NCI-H187 (cell line): ENCODE measurements at places on chromosomes 12 and 14.

DNA sequence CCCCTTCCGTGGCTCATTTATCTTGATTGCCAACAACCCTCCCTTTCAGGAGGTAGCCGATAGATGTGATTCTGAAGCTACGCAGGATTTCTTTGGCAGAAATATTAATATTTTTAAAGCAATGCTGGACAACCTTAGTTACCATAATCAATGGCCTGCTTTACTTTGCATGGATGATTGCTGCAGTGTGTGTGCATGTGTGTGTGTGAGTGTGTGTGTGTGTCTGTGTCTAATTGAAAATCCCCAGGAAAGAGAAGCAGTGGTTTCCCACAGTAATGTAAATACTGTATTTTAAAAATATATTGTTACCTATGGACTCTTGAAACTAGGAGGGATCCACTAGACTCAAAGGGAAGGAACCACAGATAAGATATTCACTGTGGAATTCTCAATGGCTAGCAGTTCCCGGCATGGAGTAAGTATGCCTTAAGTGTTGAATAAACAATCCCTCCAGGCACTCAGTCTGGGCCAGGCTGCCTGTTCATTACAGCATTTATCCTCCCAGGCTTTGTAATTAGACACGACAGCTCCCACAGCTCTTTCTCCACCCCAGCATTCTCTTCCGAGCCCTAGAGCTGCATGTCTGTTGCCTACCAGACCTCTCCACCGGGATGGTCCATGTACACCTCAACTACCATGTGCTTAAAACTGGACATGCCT, 22.5 kb upstream of the C14orf132 start:
- DNase-seq = peak; percentile 92

DNA sequence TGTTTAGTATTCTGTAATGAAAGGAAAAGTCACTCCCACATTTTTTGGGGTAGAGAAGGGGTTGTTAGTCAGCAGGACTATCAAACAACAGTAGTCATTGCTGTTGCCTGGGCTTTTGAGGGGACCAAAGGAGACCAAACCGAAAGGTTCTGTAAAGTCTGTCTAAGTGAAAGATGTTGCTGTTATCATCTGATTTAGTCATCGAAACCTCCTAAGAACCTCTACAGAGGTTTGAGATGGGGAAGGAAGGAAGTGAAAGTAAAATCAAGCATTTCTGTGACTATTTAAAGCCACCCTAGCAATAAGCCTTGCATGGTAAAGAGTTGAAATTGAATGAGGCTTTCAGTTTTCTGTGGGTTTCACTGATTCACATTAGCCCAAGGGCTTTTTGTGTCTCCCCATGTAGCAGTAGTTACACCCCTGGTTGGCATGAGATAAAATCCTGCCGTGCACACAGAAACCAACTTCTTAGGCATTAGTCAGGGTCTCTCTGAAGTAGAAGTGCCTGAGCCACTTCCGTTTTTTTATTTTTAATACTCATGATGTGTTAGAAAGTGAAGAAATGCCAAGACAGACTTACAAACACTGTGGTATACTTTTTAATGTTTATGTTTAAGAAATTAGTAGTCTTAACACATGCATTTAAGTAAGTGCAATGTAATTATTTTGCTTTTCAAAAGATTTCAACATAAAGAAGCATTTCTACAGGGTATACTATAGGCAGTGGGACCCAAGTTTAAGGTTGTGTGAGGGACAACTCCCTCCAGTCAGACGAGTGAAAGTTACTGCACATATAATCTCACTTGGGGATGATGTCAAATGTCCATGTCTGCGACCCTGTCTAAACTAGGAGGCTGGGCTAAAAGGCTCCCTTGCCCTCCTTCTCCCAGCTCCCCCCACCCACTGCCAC, 50.4 kb downstream of the DYRK2 start:
- DNase-seq = no peak

DNA sequence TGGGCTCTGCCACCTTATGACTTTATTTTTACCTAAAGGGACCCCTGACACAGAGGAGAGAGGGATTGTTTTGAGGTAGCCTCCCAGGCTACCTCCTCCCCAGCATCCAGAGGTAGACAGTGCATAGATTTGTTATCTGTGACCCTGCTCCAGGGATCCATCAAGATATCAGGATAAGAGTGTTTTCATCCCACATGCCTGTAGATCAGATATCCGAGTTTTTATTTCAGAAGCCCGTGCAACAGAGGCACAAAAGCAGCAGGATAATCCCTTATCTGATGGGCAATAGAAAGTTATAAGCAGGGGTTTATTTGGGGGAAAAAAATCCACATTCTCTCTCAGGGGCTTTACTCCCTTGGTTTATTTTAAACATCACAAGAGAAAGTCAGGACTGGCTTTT, 117.0 kb upstream of the RPH3A start:
- DNase-seq = no peak

DNA sequence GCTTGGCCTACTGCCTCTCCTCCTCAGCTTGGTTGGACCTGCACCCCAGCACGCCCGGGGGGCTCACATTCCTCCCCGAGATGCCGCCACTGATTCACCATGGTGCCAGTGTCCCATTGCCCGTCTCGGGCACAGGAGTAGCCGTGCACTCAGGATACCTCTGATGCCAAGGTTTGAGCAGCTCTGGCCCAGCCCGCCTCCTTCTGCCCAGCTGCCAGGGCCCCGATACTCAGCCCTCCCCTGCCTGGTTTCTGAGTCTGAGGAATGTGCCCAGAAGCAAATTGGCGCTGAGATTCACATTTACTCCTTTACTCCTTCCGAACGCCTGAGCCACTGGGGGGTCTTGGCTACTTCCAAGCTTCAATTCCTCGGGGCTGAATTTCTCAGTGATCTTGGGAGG, 63.5 kb downstream of the NINJ2 start:
- DNase-seq = no peak

GRCh38 chr12:57089271-57090245, 644 bp downstream of the NAB2 start:
- DNase-seq = no peak

GRCh38 chr12:16389594-16389993, 42.1 kb downstream of the MGST1 start:
- DNase-seq = no peak

DNA sequence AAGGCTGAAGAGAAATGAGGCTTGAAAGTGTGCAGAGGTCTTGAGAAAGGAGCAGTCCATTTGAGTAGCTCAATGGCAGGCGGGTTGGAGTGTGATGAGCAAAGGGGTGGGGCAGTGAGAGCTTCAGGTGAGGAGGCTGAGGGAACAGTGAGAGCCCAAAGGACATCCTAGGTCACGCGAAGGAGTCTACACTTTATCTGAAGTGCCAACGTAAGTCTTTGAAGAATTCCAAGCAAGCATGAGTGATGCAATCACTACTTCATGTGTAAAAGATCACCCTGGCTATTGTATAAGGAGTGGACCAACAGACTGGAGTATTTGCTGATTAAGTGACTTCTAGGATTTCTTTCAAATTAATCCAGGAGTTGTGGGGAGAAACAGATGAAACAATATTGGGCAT, 159.9 kb upstream of the HIF1A start:
- DNase-seq = no peak

DNA sequence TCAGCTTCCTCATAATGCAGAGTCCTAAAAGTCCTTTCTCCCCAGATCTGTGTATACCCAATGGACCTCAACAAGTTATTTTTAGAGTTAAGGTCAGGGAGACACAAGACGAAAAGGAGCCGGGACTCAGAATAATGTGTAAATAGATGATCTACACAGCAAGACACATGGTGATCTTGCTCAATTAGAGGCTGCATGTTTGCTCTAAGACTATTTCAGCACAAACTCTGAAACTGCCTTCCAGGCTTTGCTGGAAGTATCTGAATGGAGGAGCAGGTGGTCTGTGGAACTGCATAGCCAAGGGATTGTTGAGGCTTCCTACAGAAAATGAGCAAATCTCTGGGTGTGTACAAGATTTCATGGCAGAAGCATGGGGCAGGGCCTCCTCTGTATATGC, 80.8 kb downstream of the CRACR2A start:
- no peak for DNase-seq

GRCh38 chr12:99618657-99619056, 28.9 kb upstream of the GARIN6 start:
- no peak for DNase-seq

- no peak for DNase-seq
Observed at GRCh38 chr12:116657921-116658495, 79.9 kb downstream of the SPRING1 start.

DNA sequence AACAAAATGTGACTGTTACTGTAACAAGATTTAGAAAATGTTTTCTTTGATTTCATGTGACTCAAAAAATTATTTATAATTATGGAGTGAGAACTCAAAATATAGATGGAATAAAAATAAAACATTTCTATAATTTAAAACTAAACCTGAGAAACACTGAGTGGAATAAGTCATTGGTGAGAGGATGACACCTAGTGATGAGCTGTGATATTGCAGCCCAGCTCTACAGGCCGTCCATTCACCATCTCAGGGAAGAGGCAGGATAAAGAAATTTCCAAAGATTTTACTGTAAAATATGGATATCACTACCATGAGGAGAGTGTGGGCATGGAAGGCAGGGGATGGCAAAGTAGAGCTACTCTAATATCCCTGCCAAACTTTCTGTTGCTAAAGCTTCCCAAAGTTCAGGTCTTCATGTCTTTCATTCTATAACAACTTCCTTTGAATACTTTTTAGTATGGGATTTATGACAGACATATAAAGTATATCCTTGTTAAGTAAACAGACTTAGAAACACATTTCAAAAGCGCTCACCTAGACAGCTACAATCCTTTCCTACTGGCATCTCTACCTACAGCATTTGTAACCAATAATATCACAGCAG, 308.0 kb downstream of the ITPR2 start:
- DNase-seq = no peak

- no peak for DNase-seq
Observed at GRCh38 chr14:94398182-94398479, 9.7 kb upstream of the SERPINA1 start.

GRCh38 chr12:104090685-104091084, 26.4 kb downstream of the HCFC2 start:
- no peak for DNase-seq

GRCh38 chr12:71070416-71071128, 87.2 kb downstream of the TSPAN8 start:
- no peak for DNase-seq

GRCh38 chr12:113207613-113208040, 13.6 kb upstream of the TPCN1 start:
- DNase-seq = no peak

DNA sequence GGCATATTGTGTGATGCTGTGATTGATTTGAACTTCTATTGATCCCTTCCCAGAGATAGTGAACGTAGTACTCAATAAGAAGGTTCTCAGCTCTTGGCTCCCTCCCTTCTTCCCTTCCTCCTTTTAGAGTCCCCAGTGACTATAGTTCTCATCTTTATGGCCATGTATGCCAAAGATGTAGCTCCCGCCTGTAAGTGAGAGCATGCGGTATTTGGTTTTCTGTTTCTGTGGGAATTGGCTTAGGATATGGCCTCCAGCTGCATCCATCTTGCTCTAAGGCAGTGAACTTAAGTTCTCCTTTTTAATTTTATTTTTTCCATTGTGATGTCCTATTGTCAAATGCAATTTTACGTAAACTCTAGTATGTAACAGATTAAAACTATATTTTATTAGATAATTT, 109.5 kb downstream of the AEBP2 start:
- no peak for DNase-seq

DNA sequence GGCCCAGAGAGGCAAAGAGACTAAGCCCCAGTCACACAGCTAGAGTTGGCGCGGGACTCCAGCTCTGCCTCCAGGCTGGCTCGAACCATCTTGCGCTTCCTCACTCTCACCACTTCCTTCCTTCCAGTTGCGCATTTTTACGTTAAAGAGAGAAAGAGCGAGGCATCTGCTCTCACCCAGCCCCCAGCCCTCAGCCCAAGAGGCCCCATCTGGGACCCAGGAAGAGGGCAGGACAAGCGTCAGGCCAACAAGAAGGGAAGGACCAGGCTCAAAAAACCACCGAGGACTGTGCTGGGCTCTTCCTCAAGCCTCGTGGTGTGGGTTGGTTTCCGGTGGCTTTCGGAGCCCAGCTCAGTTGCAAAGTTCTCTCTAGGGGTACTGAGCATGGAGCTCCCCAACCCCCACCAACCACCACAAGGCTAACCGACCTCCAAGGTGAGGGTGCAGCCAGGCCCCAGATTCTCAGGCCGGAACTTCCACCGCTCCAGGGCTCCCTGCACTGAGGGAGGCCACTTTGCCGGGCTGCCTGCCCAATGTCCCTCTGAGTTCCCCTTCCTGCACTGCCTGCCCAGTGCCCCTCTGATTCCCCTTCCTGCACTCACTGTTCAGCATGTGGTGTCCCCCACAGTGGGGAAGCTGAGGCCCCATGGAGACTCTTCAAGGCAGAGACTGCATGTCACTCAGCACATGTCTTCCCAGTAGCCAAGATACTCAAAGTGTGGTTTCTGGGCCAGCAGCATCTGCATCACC, 35.9 kb downstream of the TESC start:
- DNase-seq = no peak

DNA sequence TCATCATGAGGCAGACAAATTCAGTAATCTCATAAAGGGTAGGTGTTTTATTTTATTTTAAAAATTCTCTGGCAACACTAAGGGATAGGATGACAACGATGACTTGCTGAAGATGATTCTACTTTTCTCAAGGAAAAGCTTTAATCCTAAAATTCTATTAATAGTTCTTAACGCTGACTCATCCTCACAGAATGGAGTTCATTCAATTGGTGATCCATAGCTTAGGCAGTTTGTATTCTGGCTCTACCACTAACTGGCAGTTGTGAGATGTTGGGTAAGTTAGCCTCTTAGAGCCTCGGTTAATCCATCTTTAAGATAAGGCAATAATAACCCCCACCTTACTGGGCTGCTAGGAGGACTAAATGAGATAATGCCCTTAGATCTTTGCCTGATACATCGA, 116.3 kb downstream of the RTN1 start:
- DNase-seq = no peak

- no peak for DNase-seq
Observed at GRCh38 chr12:85653731-85654455, 182.3 kb downstream of the RASSF9 start.

GRCh38 chr14:69299286-69300035, 39.5 kb downstream of the GALNT16 start:
- DNase-seq = no peak

- no peak for DNase-seq
Observed at GRCh38 chr12:110576504-110576903, 6.6 kb downstream of the PPTC7 start.

DNA sequence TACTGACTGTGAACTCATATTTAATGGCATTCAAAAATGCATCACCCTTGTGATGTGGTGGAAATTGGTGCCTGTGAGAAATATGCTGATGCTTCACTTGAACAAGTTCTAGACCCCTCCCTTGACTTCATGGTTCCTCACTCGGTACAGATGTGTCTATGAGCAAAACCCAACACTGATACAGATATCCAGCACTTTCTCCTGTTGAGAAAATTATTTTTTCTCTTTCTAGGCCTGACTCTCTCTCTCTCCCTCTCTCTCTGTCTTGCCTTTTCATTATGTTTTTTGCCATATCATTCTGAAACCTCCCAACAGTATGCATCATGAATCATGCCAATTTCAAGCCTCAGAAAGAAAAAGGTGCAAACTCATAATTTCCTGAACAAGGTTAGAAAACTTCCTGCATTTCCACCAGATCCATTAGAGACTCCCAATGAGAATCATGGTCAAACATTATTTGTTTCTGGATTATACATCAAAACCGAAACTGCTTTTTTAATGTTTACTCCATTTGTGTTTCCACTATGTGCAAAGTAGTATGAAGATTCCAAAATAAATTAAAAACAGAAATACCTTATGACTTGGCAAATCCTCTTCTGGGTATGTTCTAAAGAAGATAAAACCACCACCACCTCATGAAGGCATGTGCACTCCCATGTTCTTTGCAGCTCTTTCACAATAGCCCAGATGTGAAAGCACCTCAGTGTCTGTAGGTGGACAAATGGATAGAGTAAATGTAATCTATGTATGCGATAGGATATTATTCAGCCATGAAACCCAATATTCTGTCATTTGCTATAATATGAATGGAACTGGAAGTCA, 543.6 kb downstream of the TMEM121 start:
- no peak for DNase-seq
